ENCODE measurements at places on chromosomes 2 and 18.
A peak's percentile ranks its signal among the peaks of the same experiment; 100 is the strongest.

GRCh38 chr2:70922235-70923234 lies 13.2 kb upstream of the ATP6V1B1 start:
- H3K4me3 ChIP-seq: no peak overlapping the region
- no peak for DNase-seq
- no peaks in the 10 kb centered on the region for H3K36me3 ChIP-seq
- H3K4me1 ChIP-seq: peaks cover 3% of the 10 kb centered on the region
- H3K27ac ChIP-seq: no peak overlapping the region
- H3K27me3 ChIP-seq: peaks cover 8% of the 10 kb centered on the region

GRCh38 chr18:58402247-58402646 lies 226.6 kb downstream of the ALPK2 start:
- no peaks in the 10 kb centered on the region for H3K36me3 ChIP-seq
- H3K27me3 ChIP-seq: no peaks in the 10 kb centered on the region
- peaks cover 13% of the 10 kb centered on the region for H3K4me1 ChIP-seq
- no peak for DNase-seq

DNA sequence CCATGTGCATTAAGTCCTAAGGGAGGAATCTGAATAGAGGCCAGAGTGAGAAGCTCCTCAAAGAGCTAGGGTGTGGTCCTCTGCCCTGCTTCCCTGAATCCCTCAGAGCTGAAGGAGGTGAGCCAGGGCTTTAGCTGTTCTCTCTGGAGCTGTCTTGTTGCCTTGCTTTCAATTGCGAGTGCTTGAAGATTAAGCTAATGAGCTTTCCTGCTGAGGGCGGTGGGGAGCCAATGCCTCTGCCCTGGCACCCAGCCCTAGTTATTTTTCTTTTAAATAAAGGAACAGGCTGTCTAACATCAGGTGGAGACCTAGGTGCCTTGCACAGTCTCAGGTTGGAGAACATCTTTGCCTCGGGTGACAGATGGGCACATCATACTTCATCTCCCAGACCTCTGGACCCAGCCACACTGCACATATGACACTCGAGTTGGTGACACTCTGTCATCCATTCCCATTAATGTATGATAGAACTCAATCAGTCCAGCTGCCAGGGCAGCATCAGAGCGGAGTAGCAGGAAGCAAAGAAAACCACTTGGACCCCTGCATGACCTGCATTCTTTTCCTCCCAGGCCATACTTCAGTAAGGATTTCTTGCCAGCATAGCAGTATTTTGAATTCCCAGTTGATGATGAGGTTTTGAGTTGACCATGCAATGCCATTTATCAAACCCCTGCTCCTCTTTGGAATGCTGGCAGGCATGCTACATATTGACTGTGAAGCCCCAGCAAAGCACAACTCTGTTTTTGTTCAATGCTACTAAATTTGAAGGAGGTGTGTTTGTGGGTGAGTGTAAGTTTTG lies 292.7 kb downstream of the RNF144A start:
- DNase-seq: no peak
- H3K36me3 ChIP-seq: no peaks in the 10 kb centered on the region
- H3K27ac ChIP-seq: no peak overlapping the region
- no peaks in the 10 kb centered on the region for H3K27me3 ChIP-seq
- no peak overlapping the region for H3K4me3 ChIP-seq
- no peaks in the 10 kb centered on the region for H3K4me1 ChIP-seq

DNA sequence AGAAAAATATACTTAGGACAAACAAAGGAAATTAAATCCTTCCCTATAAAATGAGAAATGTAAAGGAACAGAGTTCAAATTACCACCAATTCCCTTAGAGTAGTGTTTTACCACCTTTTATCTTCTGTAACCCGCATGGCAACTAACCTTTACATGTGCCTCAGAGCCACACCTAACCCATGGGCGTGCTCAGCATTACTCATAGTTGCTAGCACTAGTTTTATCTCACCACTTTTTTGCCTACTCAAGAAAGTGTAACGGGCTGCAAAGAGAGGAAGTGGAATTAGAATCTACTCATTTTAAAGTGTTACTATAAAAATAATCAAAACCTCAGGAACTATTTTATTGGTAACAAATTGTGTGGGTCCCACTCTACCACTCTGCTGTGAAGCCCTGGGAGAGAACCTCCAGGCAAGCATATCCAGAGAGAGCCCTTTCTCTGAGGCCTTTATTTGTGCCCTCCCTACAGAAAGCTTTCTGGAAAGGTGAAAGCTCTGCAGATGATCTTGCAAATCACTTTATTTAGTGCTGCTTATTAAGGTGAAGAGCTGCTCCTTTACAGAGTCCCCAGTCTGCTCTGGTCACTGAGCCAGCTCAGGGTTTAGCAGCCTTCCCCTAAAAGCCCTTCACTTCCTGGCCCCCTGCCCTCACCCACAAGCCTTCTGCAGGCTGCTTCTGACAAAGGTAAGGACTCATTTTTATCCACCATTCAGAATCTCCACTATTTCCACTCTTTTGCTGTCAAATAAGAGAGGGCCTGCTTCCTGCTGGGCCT lies 98.8 kb downstream of the TRABD2A start:
- H3K27ac ChIP-seq: peak overlapping the region; percentile 67
- peak; percentile 53 for DNase-seq
- H3K27me3 ChIP-seq: no peaks in the 10 kb centered on the region

DNA sequence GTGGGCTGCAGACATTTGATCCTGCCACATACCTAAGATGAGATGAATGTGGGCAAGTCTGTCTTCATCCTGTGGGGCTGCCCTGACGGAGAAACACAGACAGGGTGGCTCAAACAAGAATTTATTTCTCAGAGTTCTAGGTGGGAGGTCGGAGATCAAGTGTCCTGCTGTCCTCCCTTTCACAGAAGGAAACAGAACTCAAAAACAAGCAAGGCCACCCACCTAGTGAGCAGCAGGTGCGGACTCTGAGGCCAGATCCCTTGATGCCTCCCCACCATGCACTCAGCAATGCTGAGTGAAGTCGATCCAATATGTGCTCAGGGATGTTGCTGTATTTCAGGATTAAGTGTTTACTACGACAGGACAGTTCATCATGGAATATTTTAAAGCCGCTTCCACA lies 63.0 kb upstream of the SNTG2 start:
- no peak overlapping the region for H3K27ac ChIP-seq
- no peaks in the 10 kb centered on the region for H3K36me3 ChIP-seq
- no peaks in the 10 kb centered on the region for H3K27me3 ChIP-seq
- peaks cover 3% of the 10 kb centered on the region for H3K4me1 ChIP-seq
- no peak for DNase-seq

- no peaks in the 10 kb centered on the region for H3K27me3 ChIP-seq
- no peak for DNase-seq
- H3K4me3 ChIP-seq: no peak overlapping the region
- no peaks in the 10 kb centered on the region for H3K36me3 ChIP-seq
Measured at GRCh38 chr2:70477441-70477844, 76.2 kb downstream of the TGFA start.

DNA sequence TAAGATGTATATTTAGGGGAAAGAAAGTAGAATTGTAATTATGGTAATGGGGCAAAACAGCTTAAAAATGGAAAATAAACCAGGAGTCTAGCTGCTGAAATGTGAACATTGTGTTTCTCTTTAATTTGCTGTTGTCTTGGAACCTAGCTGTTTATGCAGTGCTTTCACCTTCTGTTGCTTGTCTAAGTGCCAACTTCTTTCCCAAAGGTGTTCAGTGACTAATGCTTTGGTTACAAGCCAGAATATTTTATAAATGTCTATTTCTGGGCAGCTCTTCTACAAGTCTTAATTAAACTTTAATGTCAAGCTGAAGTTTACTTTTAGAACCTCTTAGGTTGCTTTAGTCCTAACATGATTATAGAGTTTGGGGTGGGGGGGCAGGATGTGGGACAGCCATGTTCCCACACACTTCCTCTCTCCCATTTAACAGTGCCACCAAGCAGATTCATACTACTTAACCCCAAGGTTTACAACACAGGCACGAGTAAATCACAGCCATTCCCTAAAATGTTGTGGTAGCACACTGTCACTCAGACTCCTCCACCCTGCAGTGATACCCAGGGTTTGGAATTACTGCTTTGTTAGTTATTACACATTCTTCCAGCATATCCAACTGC lies 60.6 kb downstream of the ITGA4 start:
- no peak overlapping the region for H3K4me3 ChIP-seq
- H3K27me3 ChIP-seq: no peaks in the 10 kb centered on the region
- no peak overlapping the region for H3K27ac ChIP-seq
- peaks cover 19% of the 10 kb centered on the region for H3K4me1 ChIP-seq
- DNase-seq: peak; percentile 24

DNA sequence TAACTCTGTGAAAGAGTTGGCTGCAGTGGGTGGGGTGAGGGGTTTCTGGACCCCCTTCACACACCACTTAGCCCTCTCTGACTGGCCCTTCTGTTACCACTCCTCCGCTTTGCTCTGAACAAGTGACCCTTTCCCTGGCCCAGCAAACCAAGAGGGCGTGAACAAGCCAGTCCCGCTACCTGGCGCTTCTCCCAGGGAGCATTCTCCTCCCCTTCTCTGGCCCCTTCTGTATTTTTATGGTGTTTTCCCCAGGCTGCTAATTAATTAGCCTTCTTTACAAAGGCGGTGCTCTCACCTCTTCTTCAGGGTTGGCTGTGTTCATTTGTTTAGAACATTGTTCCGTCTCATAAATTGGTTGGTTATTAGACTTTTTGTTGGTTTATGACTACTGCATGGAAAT lies 180.1 kb downstream of the MGAT5 start:
- no peak overlapping the region for H3K27ac ChIP-seq
- no peak for DNase-seq
- H3K4me1 ChIP-seq: no peaks in the 10 kb centered on the region
- H3K36me3 ChIP-seq: peaks cover 80% of the 10 kb centered on the region

DNA sequence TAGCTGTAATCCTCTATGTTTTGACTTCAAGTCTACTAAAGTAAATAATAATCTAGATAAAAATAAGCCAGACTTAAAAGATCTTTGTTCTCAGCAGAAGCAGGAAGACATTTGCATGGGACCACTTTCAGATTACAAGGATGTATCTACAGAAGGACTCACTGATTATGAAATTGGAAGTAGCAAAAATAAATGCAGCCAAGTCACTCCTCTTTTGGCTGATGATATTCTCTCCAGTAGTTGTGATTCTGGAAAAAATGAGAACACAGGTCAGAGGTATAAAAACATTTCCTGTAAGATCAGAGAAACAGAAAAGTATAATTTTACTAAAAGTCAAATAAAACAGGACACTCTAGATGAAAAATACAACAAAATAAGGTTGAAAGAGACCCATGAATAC lies 338.4 kb downstream of the ZNF804A start:
- no peak overlapping the region for H3K27ac ChIP-seq
- H3K4me3 ChIP-seq: no peak overlapping the region
- no peaks in the 10 kb centered on the region for H3K36me3 ChIP-seq
- no peaks in the 10 kb centered on the region for H3K4me1 ChIP-seq

DNA sequence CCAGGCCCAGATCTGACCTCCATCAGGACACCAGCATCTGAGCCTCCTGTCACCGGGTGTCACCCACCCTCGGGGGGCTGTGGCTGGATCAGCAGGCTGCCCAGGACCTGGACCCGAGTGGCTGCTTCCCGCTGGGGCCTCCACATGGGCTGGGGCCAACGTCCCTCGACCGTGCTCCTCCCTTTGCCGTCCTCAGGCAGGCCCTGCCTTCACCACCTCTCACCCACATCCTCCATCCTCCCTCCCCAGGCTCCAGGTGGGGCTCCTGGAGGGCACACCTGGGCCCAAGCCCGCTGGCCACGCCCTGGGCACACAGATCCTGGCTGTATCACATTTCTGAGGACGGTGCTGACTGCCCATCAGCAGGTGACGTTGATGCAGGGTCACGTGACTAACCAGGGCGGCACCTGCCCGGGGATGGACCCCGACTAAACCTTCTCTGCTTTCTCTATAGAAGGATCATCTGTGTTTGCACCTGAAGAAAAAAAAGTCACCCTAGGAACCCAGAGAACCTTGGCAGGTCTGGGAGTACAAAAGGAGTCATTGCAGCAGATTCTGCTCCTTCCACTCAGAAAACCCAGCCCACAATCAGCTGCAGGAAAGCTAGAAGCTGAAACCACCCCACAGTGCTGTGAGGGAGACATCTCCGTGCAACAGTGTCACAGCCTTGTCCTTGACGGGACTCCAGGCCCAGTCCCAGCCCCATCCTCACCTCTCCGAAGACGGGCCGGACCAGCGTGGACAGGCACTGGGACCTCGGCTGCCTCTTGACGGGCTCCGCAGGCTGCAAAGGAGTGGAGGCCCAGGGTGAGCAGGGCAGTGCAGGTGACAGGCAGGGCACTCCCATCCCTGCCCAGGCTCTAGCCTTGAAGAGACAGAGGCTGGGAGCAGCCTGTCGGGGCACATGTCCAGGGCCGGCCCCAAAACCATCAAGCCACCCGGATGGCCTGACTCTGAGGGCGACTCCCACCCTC lies 11.2 kb downstream of the STK25 start:
- peaks cover 45% of the 10 kb centered on the region for H3K36me3 ChIP-seq
- DNase-seq: no peak
- H3K27me3 ChIP-seq: peaks cover 2% of the 10 kb centered on the region

GRCh38 chr18:69996951-69997798 lies 49.5 kb upstream of the CD226 start:
- no peaks in the 10 kb centered on the region for H3K36me3 ChIP-seq
- H3K4me1 ChIP-seq: no peaks in the 10 kb centered on the region
- no peaks in the 10 kb centered on the region for H3K27me3 ChIP-seq
- no peak for DNase-seq
- H3K4me3 ChIP-seq: no peak overlapping the region

DNA sequence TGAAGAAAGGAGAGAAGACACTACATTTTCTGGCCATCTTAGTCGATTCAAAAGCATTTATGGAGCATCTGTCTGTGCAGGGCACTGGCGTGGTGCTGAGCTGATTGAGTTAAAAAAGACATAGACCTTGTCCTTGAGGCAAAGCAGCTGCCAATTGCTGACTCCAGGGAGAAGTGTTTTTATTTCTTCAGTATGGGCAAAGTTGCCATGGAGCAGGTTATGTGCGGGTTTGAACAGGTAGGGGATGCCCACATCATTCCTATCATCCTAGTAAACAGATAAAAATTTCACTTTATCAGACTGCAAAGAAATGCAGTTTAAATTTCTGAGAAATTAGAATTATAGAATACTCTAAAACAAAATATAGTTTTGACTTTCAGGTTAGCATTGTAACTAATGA lies 125.8 kb downstream of the NUP35 start:
- no peaks in the 10 kb centered on the region for H3K27me3 ChIP-seq
- no peaks in the 10 kb centered on the region for H3K36me3 ChIP-seq
- H3K4me1 ChIP-seq: no peaks in the 10 kb centered on the region

DNA sequence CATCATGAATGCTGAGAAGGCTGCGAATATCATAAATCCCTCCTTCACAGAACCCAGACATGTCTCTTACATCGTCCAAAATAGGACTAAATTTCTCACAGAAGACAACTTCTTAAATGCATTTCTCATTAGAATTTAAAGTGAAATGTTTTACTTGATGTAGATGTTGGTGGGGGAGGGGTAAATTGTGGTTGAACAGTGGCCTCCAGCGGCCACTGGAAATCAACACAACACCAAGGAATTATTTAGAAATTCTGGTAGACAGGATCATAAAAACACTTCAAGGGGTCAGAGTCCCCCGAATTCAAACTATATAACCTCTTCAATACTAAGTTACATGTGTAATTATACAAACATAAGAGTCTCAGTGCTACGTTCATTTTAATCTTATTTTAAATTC lies 135.9 kb downstream of the ABCA12 start:
- no peaks in the 10 kb centered on the region for H3K4me1 ChIP-seq
- no peak overlapping the region for H3K4me3 ChIP-seq
- no peak overlapping the region for H3K27ac ChIP-seq
- no peak for DNase-seq

- no peaks in the 10 kb centered on the region for H3K36me3 ChIP-seq
- H3K27ac ChIP-seq: peak overlapping the region; percentile 0
- H3K4me3 ChIP-seq: no peak overlapping the region
- DNase-seq: no peak
Measured at GRCh38 chr2:55415300-55415699, 4.4 kb downstream of the CCDC88A start.
